NCI-H187 treated with DMSO at 0.1 percent for 48 hours (cell line): ENCODE measurements at places on chromosomes 3 and 15.

DNA sequence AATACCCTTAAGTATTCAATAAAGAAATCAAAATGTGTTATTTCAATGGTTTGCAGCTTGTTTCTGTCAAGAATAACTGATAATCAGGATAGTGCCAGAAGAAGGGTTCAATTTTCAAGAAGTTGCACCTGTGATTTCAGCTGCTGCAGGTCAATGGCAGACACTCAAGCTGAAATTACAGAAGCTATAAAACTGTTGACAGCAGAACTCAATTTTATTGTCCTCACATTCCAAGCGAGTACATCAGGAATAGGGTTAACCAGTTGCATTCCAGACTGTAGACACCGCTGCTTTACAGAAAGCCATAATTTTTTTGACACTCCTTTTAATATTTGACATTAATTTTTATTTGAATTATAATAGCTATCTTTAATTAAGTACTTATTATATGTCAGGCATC is 364.1 kb downstream of the CGGBP1 start:
- no peak for DNase-seq

DNA sequence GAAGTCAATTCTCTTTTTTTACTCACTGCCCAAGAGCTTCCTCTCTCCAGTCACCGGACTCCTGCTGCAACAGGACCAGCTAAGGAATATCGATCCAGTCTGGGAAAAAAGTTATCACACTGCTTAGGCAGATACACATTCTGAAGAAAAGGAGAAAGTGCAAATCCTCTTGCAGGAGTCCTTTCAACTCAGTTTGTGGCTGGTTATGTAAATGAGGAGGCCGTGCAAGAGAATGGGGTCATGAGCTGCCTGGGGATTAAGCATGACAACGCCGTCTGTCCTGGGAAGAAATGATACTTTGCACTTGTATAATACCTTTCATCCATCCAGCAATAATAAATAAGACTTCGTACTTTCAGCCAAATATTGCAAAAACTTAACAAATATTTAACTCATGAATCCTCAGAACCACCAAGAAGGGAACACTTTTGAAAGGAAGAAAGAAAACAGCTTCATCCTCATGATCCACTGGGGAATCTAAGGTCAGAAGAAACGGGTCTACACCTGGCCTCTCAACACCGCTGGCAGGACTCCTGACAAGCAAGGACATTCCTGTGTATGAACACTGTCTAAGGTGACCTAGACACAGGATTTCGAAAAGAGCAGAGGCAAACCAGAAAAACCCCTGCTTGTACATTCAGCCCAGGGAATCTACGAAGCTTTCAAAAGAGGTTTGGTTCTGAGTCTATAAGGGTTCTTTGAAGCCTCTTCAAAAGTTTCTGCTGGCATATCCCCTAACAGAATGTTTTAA is 13.1 kb upstream of the WWTR1 start:
- DNase-seq: no peak

DNA sequence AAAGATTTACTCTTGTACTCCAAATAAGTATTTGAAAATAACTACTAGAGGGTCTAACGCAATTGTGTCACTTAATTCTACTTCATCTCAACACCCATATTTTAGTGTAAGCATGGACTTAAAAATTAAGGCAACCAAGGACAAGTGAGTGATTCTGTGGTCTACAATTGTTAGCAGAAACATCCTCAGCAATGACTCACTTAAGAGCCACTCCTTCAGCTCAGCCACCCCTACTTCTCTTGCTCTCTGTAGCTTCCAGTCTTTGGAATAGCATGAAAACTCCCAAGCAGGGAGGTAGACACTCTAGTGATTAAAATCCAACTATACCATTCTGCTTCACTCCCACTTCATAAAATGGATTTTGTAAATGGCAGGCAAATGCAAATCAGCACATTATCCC is 116.0 kb upstream of the LRRN1 start:
- DNase-seq: no peak

- no peak for DNase-seq
Observed at GRCh38 chr3:31322460-31322859, 210.3 kb upstream of the STT3B start.

- no peak for DNase-seq
Observed at GRCh38 chr15:68797599-68798345, 22.9 kb downstream of the ANP32A start.

DNA sequence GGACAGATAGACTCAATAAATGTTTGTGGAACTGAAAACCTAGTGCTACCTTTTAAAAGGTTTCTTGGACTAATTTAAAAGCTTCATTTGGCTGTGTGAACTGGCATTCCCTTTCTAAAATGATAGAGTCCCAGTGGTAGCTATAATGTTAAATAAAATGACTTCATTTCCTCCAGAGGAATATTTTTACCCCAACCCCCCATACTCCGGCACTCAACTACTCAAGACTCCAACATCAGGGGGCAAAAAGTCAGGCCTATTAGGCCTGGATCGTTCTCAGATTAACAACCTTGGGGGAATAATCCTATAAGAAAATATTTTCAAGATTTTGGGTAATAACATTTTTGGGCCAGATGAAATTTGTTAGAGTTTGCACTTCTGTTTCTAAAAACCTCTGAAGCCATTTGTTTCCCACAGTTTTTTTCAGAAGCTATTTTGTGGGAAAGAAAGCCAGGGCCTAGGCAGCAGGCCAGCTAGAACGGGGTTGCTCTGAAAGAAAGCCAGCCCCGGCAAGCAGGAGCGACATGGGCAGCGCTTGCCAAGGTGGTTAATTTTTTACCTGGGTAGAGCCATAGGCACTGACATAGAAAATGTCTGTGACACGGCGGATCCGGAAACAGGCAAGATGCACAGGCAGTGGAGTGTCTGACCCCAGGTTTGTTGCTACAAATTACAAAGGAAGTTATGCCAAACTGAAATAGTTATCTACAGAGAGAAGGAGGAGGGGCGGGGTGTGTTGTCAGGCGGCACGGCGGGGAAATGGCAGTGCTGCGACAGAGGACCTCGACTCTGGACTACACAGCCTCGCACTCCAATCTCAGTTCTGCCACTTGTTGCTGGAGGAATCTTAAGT is 84.6 kb downstream of the MAGI1 start:
- no peak for DNase-seq

GRCh38 chr3:107456501-107456900 is 66.3 kb upstream of the BBX start:
- DNase-seq: no peak

GRCh38 chr3:4507024-4507596 is 14.0 kb downstream of the ITPR1 start:
- DNase-seq: no peak

DNA sequence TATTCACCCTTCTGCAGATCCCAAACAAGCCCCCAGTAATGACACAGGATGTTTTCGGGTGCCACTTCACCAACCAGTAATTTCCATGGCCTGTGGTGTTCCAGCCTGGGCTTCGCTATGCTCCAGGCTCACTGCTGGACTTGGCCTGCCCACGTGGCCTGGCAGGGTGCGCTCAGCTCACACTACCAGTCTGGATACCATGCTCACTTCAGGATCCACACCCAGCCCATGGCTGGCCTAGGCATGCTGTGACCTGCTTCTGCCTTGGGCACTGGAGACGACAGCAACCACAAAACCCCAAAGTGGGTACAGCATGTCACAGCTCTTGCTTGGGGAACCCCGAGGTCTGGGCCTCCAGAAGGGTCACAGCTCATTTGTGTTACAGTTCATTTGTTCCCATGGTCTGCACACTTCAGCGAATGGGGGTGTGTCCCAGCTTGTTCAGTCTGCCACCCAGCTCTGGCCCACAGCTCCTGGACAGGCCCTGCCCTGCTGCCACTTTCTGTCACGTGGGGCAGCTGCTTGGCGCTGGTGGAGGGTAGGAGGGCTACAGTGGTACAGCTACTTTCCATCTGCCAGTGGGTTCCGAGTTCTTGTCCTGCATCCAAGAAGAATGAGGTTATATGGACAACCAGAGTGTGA is 650.8 kb downstream of the MCTP2 start:
- no peak for DNase-seq

DNA sequence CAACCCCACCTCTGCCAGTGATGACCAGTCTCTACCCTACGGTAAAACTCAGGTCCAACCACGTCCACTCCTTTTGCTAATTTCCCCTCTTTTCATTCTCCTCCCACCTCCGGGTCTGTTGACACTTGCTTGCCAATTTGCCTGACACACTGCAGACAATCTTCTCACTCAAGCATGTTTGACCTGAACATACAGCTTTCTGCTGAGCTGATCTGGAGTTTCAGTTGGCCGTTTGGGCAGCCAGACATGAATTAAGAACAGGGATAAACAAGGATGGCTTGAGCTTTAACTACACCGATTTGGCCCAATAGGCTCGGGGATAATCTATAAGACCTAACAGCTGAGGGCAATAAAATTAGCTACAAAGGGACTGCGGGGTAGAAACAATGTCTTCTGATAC is 758.6 kb upstream of the CFAP20DC start:
- DNase-seq: no peak

GRCh38 chr15:89199746-89200145 is 21.6 kb downstream of the RLBP1 start:
- no peak for DNase-seq

GRCh38 chr3:33447958-33448357 is 7.8 kb upstream of the UBP1 start:
- DNase-seq: no peak

- DNase-seq: no peak
Observed at GRCh38 chr3:144426366-144426765, 454.7 kb downstream of the DIPK2A start.

DNA sequence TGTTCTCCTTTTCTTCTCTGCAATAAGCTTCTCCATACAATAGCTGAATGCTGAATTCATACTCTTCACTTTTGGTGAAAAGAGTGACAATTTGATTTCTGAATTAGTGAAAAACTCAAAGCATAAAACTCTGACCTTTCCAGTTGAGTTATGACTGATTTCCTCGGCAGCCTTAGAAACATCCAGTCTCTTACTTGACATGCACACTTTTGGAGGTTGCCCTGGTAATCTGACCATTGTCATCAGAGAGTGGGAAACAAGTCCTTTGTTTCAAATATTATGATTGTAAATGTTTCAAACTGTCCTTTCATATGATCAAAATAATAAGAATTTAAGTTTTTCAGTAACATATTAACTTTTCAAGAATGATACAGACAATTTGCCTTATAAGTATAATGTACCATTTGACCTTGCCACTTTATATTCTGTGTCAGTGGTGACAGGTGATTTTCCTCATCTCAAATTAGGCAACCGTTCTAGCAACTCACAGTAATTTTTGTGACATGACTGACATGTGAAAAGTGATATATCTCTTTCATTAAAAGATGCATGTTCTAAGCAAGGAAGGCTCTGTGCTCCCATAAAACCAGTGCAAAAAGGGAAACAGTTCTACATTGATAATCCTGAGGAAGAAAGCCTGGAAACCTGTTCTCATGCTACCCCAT is 507.6 kb upstream of the ROBO2 start:
- no peak for DNase-seq

DNA sequence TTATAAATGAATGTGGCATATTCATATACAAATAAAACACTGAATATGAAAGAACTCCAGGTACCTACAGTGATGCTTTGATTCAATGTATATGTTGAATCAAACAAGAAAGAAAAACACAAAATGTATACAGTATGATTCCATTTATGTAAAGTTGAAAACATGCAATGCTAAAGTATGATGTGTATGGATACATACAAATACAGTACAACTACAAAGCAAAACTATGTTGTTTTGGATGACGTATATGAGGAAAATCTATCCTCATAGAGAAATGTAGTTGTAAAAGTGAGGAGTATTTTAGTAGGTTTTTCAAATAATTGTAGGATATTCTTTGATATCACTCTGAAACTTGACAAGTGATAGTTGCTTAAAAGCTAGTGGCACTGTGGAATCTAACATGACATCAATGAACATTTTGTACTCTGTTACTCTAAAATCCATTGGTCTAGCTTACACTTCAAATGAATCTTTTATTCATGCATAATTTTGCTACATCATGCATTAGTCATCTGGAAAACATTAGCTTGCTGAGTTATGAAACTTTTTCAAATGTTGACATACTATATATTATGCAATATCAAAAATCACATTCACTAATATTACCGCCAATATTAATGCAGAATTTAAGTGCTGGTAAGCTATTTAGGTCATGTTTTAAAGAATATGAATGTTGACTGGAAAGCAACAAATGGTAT is 278.1 kb upstream of the CHRNA7 start:
- DNase-seq: no peak

- no peak for DNase-seq
Observed at GRCh38 chr15:62145015-62145735, 19.9 kb downstream of the C2CD4B start.

- DNase-seq: no peak
Observed at GRCh38 chr15:94467034-94467433, 235.7 kb downstream of the MCTP2 start.

- no peak for DNase-seq
Observed at GRCh38 chr15:40217166-40217824, 21.6 kb upstream of the PAK6 start.

DNA sequence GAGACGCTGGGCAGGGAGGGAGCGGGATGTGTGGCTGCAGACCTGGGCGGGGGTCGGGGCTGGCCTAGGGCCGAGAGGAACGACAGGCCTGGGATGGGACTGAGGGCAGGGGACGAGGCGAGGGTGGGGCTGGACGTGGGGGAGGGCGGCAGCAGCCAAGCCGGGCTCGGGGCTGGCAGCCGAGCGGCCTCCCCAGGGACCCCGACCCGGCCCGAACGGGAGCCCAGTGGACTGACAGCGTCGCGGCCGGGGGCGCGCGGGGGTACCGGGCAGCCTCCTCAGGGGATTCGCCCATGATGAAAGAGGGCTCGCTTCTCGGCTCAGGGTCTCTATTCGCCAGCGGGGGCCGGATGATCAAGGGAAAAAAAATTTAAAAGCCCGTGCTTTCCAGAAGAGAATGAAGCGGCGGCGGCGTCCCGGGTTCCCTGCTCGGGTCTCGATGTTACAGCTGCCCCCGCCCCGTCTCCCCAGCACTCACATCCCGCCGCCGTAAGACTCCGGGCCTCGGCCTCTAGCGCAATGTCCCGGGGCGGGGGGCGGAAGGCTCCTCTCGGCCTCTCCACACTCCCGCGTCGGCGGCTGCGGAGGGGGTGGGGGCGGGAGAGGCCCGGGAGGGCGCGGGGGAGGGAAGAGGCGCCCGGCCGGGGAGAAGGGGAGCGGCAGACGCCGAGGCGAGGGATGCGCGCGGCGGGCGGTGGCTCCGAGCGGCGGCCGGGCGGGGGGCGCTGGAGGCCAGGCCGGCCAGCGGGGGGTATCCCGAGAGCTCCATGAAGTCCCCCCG is 4.3 kb downstream of the PTH1R start:
- no peak for DNase-seq

DNA sequence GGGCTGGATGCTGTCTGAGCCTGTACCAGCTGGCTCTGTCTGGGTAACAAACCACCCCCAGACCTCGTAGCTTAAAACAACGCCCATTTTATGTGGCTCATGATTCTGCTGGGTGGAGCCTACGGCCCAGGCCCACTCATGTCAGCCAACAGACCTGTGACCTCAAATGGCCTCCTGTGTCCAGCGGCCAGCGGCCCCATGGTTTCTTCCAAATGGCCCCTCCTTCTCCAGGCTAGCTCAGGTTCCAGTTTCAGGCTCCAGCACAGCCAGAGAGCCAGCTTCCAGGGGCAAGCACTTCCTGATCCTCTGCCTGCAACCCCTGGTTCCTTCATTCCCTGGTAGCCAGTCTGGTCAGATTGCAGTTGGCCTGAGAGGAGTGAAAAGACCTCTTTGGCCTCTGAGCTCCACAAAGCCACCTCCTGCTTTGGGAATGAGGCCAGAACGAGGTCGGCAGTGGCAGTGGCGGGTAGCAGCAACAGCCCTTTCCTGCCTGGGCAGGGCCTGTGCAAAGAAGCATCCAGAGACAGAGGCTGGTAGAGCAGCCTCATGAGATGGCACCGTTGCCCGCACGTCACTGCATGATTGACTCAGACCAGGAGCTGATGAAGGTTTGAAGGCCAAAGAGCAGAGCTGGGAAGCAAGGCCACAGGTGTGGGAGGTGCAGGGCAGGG is 21.0 kb upstream of the PLXNA1 start:
- DNase-seq: no peak

- DNase-seq: no peak
Observed at GRCh38 chr15:79602180-79602579, 170.0 kb downstream of the MINAR1 start.
